Endothelial cell of coronary artery (primary cell): ENCODE measurements at places on chromosomes 16 and 17. TPM values are rescaled to one million over a fixed set of nuclear protein-coding genes. Genes with fewer than 3 reads are reported as not detected.

ZFP3 gene
- 0.90 and 1.7 TPM in 2 replicates for total RNA-seq

RUSF1 gene
- total RNA-seq = 19.6 and 37.0 TPM in 2 replicates

CD300A gene
- total RNA-seq = not detected in 2 replicates

PRSS53 gene
- 0.45 and 1.8 TPM in 2 replicates for total RNA-seq

FOXJ1 gene
- total RNA-seq = not detected in 2 replicates

APOBR gene
- not detected in 2 replicates for total RNA-seq

PPP1R27 gene
- not detected in 2 replicates for total RNA-seq

TNFRSF17 gene
- total RNA-seq = not detected in 2 replicates

TBC1D3I gene
- total RNA-seq = under 0.01 and 0.38 TPM in 2 replicates

CD68 gene
- total RNA-seq = 1.6 and 2.8 TPM in 2 replicates

HYDIN gene
- total RNA-seq = under 0.01 TPM in 1 of 2 replicates, not detected in the other

TPSG1 gene
- total RNA-seq = not detected in 2 replicates
